Activated B cell treated with CpG ODN at 0.5 μM for 24 hours (primary cell): ENCODE measurements at places on chromosomes 4 and X. TPM values are rescaled to one million over a fixed set of nuclear protein-coding genes. Genes with fewer than 3 reads are reported as not detected.

DNA sequence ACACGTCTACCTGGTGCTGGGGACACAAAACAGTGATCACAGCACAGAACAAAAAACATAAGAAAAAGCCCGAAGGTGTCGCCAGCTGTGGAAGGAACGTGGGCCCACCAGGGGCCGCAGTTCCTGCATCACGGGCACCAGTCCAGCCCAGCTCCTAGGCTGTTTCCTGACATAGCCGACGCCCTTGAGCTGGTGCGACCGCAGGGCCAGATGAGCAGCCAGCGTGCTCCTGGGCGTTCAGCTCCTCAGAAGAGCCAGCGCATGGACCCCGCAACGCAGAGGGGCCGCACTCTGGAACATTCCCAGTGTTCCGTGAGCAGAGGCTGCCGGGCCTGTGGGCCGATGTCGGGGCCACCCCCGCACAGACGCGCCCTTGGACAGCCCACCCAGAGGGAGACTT, 44.1 kb downstream of the GAK start:
- DNase-seq = no peak

Gene UTP14A
- total RNA-seq = 33.0 and 33.6 TPM in 2 replicates

Gene NCAPG
- total RNA-seq = 1.1 and 1.5 TPM in 2 replicates

Gene AKAP4
- total RNA-seq = not detected in 2 replicates

DNA sequence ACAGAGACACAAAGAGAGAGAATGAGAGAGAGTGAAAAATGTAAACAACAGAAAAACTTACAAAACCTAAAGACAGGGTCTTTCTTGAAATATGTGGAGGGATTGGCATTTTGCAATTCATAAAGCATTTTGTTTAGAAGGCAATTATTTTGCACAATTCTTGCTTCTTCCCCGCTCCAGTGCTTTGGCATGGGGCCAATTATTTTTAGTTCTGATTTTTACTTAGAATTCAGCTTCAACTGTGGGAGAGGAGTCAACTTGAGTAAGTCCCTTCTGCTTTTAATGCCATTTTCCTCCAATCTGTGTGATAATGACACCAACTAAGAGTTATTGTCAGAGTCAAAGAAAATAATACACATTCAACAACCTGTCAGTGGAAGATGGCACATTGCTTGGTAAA, 1051.9 kb downstream of the NLGN4X start:
- no peak for DNase-seq

Gene CABS1
- not detected in 2 replicates for total RNA-seq

DNA sequence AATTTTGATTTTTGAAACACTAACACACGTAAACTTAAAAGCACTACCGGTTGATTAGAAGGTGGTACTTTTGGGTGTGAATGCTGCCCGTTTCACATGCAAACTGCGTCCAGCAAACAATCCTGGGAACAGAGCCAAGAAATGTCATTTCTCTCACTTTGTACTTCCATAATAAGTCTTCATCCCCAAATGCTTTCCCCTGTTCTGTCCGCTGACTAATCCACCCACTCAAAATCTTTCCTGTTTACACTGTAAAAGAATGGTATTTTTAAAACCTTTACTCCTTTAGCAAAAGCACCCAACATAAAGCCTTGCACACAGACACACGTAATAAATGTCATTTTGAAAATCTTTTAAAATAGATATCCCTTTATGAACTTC, 39.1 kb upstream of the PDLIM5 start:
- DNase-seq = no peak

Gene LDOC1
- total RNA-seq = 4.2 and 5.5 TPM in 2 replicates

DNA sequence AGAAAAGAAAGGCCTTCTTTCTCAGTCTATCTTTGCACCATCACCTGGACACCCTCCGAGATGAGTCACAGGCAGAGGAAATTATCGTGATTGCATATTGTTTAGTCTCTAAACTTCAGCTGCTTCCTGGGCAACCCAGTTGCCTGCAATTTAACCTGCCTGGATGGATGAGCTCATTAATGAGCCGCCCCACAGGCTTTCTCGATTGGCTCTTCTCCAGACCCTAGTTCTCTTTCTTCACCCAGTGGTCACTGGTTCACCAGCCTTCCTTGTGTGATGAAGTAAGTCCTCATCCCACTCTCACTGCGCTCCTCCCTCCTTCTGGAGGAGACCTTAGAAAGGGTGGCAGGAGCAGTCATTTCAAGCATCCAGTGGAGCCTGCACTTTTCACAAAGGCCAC, 94.4 kb downstream of the SOWAHB start:
- no peak for DNase-seq

DNA sequence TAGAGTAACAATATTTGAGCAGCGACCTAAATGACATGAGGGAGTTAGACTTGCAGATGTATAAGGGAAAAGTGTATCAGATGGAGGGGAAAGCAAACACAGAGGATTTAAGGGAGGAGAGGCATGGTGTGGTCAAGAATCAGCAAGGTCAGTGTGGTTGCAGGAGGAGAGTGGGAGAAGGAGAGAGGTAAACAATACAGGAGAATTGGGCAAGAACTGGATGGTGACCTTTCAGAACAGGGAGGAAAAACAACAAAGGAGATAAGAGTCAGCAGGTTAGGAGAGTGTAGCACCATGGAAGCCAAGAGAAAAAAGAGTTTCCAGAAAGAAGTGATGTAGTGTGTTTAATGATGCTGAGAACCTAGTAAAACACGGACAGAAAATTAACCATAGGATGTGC, 178.5 kb downstream of the PAPSS1 start:
- no peak for DNase-seq
